ENCODE measurements at places on chromosomes 5 and 9.

DNA sequence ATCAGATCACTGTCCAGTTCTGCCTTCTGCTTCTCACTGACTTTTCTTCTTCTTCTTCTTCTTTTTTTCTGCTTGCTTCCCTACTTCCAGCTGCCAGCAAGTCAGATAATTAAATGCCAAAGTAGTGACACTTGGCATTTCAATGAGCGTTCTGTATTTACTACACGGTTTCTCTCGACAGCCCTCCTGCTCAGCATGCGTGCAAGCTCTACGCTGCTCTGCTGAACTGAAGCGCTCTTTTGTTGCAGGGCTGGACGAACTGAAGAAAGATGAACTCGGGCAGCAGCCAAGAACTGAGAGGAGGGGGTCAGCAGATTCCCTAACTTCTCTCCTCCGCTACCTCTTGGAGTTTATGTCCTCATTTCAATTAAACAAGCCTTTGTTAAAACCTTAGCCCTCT is 319.1 kb downstream of the GLIS3 start:
- DNase-seq, result no peak

DNA sequence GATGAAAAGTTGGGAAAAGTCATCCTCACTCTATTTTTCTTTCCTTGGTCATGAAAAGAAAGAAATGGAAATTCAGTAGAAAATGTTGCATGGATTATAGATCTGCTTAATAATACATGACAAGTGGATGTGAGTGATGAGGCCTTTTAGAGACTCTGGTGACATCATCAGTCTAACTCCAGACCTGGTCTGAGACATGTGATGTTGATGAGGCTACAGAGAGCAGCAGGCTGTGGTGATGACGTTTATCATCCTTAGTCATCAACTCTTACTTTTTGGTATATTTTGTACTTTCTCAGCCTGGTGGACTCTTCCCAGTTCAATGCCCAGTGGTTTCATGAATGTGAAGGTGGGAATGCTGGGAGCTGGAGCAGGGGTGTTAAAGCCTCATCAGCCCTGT is 116.4 kb downstream of the TTLL11 start:
- DNase-seq, result no peak

DNA sequence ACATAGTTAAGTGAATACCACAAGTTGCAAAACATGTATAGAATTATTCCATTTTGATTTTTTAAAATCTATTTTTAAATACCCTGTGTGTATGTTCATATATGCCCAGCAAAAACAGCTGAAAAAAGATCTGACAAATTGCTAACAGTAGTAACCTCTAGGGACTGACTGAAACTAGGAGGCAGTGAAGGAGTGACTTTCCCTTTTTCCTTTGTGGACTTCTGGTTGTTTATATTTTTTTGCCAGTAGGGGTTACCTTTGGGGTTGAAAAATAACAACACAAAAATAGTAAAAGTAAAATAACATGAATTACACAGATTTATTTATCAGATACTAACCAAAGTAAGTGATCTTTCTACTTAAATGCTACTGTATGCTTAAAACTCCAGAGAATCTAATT is 2.9 kb downstream of the MEGF9 start:
- DNase-seq, result no peak

DNA sequence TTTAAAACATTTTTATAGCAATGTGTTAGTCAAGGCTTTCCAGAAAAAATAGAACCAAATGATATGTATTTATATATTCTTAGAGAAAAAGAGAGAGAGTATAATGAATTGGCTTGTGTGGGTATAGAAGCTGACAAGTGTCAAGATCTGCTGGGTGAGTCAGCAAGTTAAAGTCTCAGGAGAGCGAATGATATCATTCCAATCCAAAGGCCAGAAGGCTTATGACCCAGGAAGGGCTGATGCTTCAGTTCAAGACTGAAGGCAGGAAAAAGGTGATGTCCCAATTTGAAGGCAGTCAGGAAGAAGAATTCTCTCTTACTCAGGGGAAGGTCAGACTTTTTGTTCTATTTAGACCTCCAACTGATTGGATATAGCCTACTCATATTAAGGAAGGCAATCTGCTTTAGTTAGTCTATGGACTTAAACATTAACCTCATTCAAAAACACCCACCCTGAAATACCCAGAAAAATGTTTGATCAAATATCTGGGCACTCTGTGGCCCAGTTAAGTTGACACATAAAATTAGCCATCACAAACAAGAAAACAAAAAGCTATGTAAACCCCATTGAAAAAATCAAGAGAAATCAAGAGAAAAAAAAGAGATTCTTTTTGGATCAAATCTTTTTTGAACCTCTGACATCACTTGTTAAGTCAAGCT is 189.6 kb downstream of the PIK3R1 start:
- no peak for DNase-seq

DNA sequence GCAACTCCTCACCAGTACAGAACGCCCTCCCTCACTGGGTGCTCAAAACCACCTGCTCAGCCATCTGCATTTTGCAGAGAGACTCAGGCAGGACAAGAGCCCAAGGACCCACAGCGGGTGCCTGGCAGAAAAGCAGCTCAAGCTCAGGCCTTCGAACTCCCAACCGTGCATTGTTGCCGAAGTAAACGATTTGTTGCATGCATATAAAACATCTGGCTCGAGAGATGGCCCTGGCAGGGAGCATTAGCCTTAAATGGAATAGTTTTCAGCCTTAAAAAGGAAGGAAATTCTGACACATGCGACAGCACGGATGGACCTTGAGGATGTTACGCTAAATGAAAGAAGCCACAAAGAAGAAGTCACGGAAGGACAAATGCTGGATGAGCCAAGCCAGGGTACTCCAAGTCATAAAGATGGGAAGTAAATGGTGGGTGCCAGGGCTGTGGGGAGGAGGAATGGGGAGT is 160.4 kb upstream of the PHYKPL start:
- no peak for DNase-seq

DNA sequence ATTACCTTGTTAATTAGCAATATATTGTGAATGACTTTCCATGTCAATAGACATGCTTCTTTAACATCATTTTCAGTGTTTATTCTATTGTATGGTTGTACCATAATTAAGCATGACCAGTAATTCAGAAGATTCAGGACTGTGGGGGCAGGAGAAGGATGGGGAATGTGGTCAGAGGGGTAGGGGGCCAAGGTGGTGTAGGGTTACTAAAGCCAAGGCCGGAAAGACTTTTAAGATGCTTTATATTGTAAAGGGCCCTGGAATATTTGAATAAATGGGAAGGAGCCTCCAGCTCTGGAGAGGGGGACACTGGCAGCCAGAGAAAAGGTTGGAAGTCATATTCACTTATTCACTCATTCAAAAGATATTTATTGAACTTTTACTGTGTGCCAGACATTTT is 115.7 kb downstream of the FGF18 start:
- no peak for DNase-seq

DNA sequence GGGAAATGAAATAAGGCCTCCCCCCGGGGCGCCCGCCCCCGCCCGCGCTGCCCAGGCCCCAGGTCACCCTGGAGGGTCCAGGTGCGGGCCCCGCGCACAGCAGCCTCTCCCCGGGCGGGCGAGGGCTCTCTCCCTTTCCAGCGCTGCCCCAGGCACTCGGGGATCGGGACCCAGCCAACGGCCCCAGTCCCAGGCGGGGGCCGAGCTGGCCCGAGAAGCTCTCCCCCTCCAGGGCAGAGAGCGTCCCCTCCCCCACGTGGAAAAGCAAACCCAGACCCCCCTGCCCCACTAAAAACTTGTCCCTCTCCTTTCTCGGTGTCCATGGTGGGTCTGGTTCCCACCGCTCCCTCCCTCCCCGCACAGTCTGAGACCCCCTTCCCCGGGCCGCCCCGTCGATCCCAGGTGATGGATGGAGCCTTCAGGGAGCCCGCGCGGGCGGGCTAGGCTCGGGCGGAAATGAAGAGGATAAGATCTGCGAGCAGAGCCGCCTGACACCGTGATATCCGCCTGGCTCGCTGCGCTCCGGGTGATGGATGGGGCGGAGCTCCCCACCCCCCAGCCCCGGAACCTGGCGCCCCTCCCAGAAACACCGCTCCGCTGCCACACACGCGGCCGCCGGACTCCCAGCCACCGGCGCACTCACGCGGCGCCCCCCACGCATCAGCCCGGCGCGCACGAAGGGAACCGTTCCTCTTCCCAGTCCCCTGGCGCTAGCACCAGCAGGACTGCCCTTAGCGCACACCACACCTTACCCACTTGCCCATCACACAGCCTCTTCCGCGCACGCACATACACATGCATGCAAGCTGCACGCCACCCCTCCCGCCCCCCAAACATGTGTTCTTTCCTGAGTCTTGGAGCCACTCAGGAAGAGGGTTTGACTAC is 81.7 kb upstream of the ZBTB43 start:
- peak; percentile 72 for DNase-seq

DNA sequence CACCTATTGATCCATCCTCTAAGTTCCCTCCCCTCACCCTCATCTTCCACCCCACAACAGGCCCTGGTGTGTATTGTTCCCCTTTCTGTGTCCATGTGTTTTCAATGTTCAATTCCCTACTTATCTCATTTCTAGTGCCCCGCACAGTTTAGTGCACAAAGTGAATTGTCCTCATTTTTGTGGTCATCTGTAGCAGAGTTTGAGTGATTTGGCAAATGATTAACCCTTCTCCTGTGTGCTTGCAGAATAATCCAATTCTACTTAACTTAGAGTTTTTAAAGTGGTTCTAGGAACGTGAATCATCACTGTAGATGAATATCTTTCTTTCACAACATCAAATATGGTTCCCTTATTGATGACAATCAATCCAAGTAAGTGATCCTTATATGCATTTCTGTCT is 6.3 kb upstream of the HAPLN1 start:
- DNase-seq, result no peak

DNA sequence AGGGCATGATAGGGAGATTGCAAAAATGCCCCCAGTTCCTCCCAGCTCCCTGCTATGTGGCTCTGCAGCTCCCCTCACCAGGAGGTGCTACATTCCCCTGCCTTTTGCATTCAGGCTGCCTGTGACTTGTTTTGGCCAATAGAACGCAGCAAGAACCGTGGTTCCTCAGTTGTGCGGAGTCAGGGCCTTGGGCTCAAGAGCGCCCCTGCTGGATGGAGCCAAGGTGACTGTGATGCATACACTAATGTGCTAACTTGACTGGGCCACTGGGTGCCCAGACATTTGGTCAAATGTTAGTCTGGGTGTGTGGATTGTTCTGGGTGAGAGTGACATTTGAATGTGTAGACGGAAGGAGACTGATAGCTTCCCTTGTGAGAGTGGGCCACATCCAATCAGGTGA is 123.3 kb upstream of the MVB12B start:
- peak; percentile 40 for DNase-seq

DNA sequence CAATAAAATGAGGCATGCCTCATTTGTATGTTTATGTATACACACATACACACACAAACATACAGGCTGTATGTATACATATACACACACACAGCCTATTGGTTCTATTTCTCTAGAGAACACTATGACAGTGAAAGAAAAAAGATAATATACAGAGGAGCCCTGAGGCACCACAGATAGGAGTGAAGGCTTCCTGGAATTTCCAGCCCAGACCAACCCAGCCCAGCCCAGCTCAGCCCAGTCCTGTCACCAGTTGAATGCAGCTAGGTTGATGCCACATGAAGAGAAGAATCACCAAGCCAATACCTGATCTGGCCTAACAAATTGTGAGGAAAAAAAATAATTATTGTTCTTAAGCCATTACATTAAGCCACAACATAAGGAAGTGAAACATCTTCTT is 126.9 kb upstream of the PDE4D start:
- no peak for DNase-seq

DNA sequence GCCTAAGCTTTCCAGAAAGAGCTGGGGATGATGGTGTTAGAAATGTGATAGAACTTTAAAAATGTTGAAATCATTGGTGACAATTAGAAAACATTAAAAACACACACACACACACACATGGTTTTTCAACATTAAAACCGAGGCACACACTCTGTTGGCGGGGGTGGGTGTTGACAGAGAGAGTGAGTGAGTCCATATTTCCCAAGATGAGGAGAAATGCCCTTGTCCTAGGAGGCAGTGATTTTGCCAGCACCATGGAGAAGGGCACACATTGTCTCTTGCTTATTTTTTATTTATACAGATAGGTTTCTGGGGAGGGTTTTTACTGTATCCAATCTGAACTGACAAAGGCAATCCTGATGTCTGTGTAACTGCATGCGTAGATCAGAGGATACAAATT is 152.5 kb downstream of the INSYN2B start:
- DNase-seq, result no peak

GRCh38 chr9:106716820-106717219 is 146.1 kb upstream of the ZNF462 start:
- DNase-seq, result no peak

GRCh38 chr9:78291240-78291925 is 5.5 kb upstream of the PSAT1 start:
- no peak for DNase-seq

- DNase-seq, result peak; percentile 50
Measured at GRCh38 chr9:132409828-132410528, at the start of gene CFAP77. TSS of gene CFAP77 (plus strand) at chr9:132410211. CDS start at chr9:132410272, 61 bp downstream.

DNA sequence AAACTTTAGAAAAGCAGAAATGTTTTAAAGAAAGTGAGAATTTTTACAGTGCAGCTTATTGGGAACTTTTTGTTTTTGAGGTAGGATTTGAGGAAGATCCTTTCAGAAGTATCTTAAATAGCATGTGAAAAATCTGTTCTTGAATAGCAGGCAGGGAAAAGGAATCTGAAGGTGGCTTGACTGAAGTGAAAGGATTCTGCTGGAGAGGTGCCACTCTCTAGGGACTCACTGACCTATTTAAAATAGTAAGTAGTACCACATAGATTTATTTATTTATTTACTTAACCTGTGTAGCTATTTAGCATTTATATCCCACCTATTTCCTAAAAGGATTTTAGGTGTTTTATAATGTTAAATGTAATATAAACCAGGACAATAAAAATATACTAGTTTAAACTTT is 69.1 kb downstream of the NIPBL start:
- no peak for DNase-seq

DNA sequence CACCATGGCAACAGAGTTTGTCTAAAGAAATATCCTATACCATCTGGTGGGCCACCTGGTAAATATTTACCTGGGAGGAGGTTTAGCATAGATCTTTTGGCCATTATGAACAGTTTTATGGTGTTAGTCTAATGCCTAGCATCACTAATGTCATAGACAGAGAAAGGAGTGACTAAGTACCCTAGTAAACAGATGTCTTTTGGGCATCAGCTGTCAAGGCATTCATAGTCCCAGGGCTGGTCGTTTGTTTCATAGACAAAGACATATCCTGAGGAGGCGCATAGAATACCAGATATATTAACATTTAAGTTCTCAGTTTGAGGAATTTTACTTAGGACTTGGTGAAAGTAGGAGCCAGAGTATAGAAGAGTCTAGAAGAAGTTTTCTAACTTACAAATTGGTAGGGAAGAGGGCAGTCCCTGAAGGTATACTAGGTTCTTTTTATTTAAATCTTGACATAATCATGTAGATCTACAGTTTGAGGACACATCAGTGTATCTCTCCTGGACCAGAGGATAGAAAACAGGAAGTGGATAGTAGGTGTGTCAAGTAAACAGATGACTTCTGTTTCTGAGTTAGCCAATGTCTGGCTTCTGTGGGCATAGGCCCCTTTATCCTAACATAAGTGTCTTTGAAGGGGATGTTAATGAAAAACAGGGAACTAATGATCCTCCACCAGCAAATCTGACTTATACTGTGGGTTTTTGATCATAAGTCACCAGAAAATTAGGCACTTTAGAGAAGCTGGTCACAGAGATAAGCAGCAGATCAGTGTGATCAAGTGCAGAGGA is 105.0 kb upstream of the PRSS3 start:
- DNase-seq, result no peak

All from HAP-1 (cell line).